Activated T-helper 2 cell treated with anti-CD3 and anti-CD28 coated beads, Interferon-gamma antibody, Interleukin-2, Interleukin-4, amounts not matched to agents 10 μg/mL and 5 μg/mL and 100 μg/mL, durations not matched to agents 14 hours and 24 hours and 36 hours (primary cell): ENCODE measurements at places on chromosomes 7 and 10.

- no peak for DNase-seq
These were observed 303.9 kb downstream of the REEP3 start for GRCh38 chr10:63825111-63825510.

DNA sequence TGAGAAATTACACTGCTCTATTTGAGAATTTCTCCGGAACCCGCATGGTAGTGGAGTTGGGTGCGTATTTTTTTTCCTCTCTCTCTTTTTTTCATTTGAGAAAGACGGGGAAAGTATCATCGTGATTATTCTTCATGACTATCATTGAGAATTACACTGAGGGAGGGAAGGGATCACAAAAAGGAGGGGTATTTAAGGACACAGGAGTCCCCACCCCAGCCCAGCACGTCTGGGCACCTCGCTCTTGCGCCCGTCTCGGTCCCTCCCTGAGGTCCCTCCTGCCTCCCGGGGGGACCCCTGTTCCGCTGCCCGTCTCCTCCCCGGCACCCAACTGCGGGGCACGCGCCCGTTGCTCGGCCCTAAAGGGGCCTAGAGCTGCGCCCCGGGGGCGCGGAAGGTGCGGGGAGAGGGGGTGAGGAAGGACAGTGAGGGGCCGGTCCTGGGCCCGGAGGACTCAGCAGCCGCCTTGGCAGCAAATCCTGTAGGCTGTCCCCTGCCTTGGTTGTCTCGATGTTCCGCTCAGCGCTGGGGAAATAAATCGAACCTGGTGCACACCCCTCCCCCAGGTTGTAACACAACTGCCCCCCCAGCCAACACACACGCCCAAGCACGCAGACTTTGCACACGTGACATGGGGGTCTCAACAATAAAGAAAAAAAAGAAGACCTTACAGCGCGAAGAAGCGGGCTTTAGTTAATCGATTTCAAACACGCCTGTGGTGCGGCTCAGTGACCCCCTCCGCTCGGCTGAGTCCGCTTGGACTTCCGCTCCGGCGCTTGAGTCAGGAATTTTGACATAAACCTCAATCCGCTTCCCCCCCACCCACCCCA is 18.6 kb upstream of the GATA3 start:
- DNase-seq: no peak

- DNase-seq: no peak
These were observed 10.2 kb downstream of the PYROXD2 start for GRCh38 chr10:98404571-98405359.

GRCh38 chr7:2038931-2039728 is 193.6 kb downstream of the MAD1L1 start:
- DNase-seq: no peak

- DNase-seq: no peak
These were observed 23.2 kb downstream of the CREB3L2 start for GRCh38 chr7:137978464-137979237.

DNA sequence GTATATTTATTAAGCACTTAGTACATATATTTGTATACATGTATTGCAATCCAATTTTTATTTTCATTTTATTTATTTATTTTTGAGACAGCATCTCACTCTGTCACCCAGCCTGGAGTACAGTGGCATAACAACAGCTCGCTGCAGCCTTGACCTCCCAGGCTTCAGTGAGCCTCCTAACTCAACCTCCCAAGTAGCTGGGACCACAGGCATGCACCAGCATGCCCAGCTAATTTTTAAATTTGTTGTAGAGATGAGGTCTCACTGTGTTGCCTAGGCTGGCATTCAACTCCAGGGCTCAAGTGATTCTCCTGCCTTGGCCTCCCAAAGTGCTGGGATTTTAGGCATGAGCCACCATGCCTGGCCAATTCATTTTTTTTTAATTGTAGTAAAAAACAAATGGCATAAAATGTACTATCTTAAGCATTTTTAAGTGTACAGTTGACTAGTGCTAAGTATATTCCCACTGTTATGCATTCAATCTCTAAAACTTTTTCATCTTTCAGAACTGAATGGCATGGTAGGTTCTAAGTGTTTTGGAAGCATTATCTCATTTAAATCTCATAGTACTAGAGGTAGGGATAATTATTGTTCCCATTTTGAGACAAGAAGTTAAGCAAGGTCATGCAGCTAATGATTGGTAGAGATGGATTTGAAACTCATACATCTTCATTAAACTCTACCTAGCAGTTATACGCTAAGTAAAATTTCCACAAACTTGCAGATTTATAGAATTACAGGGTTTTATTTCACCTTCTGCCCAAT is 264.0 kb upstream of the NFE2L3 start:
- DNase-seq: no peak

- DNase-seq: no peak
These were observed 20.9 kb upstream of the DDX50 start for GRCh38 chr10:68880181-68880580.

- DNase-seq: no peak
These were observed 24.9 kb downstream of the CALML3 start for GRCh38 chr10:5549462-5550249.

GRCh38 chr7:30923009-30923773 is 11.5 kb downstream of the AQP1 start:
- DNase-seq: no peak

GRCh38 chr10:114649217-114649903 is 8.7 kb downstream of the ABLIM1 start:
- DNase-seq: no peak

GRCh38 chr7:490461-491291 is 29.0 kb downstream of the PDGFA start:
- no peak for DNase-seq

- DNase-seq: no peak
These were observed 14.9 kb upstream of the MXI1 start for GRCh38 chr10:110192552-110192951.

DNA sequence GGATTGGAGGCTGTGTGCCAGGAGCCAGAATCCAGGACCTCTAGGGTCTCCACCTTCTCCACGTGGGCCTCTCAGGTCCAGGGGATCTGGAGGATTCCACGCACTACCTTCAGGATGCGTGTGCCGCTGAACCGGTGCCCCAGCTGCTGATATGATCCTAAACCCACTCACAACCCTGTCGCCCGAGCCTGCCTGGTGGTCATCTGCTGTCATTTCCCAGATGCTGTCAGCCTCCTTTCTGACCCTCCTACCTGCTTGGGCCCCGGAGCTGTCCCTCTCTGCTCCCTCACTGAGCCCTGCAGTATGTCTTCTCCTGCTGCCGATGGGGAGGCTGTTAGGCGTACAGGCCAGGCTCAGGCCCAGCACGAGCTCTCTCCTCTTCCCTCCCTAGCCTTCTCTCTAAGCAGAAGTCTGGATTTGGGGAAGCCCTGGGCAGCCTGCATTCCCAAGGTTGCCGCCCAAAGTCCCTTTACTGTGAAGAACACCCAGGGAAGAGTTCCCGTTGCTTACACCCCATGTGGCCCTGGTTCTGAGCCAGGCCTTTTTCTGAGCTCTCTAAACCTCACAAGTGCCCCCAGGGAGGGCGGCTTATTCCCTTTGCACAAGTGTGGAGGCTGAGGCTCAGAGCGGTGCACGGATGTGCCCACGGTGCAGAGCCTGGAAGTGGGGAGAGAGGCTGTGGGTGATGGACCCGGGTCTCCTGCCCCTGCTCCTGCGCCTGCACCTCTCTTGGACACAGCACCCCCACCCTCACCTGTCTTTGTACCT is 30.8 kb upstream of the ZNF488 start:
- DNase-seq: no peak

DNA sequence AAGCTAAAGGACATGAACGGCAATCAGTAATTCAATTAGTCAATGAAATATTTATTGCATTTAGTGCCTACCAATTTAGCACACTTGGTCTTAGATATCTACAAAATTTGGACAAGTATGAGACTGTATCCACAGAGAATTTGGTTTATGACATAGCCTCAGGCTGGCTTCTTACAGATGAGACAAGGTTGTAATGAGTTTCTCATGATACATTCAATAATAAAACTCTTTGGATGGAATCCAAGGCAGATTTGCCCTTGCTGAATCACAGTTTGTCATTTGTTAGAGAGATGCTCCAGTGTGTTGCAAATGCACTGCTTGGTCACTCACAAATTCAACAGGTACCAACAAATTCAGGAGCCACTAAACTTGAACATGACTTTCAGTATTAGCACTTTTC is 162.5 kb downstream of the GPR37 start:
- no peak for DNase-seq
